ENCODE measurements at places on chromosomes 11 and 22.

DNA sequence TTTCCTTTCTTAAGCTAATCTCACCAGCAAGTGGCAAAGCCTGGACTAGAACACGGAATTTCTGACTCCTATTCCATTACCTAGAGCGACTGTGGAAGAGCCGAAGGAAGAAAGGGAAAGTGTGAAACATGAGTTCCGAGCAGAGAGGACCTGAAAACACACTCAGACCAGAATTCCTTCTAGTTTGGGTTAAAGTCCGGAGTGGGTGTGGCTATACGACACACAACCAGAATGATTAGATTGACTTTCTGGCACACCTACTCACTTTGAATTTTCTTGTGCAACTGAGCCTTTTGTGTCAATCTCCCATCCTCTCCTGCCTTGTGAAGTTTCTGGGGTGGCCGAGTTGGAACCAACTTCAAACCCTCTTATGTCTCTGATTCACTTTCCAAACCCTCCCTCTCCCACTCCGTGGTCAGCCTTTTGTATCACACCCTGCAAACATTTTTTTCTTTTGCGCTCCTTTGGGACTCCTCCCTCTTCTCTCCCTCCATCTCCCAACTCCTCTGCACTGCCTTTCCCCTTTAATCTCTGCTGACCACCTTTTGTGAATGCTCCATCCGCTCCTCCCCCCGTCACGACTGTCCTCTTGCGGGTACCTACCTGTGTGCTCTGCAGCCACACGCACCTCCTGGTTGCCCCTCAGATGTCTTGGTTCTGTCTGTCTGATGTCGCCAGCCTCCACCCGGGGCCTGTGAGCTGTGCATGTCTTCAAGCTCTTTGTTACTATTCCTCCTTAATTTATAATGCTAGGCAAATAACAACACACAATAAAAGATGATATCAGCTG lies 86.3 kb upstream of the BLID start:
- no peak for DNase-seq

DNA sequence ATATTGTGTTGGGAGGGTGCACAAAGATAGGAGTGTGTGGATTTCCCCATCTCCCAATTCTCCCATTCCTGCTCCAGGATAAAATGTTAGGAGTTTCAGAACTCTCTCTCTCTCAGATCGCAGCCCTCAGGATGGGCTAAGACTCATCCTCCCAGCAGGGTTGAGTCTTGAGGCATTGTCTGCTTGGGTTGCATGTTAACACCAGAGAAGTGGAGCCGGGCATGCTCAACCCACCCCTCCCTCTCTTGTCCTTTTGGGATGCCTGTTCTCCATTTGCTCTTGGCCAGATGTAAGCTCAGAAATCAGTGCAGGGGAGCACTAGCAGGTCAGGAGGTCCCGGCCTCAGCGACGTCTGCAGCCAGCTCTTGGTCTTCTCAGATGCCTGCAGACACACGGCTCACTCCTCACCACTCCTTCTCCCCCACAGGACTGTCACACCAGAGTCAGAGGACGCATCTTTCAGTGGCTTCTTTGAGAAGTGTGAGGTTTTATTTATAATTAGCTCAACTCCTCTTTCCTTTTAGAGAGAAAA lies 1456.5 kb downstream of the TBC1D22A start:
- DNase-seq = no peak

DNA sequence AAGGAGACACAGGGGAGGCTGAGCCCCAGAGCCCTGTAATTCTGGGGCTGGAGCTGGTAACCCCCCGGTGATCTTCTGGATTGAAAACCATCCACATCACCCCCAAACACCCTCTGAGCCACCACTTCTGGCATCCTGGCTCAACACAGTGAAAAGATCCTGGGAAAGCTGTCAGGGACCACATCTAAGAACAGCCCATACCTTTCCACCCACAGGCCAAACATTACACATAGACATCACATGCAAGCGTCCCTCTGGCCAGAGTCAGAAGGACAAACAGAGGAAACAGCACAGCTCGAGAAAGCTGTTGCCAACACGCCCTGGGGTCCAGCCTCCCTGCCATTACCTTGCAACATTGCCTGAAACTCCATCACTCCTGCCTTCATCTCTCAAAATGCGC lies 469.5 kb downstream of the SOX6 start:
- no peak for DNase-seq

DNA sequence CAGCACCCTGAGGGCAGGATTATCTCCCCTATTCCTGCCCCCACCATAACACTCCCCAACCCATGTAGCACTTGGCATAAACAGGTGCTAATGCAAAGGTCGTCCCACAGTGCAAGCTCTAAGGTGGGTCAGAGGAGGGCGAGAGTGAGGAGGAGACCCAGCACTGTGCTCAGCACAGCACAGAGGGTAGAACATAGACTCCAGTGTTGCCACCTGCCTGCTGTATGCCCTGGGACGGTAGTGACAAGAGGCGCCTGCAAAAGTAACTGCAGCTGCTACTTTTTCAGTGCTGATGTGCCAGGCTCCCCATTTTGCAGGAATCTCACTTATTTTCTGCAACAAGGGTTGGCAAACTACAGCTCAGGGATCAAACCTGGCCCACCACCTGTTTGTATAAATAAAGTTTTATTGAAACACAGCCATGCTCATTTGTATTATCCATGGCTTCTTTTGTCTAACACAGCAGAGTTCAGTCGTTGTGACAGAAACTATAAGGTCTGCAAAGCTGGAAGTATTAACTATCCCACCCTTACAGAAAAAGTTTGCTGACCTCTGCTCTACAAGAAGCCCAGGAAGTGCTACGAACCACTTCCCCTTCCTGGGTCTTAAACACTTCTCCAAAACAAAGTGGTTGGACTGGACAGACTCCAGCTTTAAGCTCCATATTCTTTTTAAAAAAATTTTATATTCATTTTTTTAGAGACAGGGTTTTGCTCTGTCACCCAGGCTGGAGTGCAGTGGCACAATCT lies 16.9 kb upstream of the CDC42BPG start:
- DNase-seq = no peak

DNA sequence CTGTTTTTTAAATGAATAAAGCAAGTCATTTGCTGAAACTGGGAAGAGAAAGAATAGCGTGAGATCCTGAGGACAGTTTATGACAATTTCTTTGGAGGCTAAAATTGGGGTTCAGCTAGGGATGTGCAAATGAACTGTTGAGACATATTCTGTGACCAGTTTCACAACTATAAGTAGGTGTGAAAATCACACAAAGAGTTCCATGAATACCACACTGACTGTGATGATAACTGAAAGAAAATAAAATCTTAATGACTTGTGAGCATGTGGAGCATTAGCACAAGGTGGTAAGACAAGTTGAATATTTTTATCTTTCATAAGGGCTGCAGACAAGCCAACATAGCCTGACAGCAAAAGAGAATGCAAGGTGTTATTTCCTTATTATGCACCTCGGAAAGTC lies 61.1 kb upstream of the PDGFD start:
- DNase-seq = no peak

DNA sequence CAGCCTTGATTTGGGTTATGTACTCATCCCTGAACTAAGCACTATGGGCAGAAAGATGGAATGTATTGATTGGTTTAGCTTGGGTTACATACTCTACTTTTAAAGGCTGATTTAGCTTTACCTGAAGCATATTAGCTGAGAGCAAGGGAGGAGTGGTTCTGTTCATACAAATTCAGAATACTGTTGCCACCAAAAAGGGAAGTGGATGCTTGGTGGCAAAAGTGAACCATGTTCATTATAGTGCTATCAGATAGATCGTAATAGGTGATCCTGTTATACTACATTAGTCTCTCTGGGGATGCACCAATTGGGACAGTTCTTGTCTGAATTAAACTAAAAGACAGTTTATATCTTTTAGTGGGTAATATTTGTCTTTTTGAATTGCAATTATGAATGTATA lies 44.5 kb upstream of the RRM1 start:
- DNase-seq = no peak

GRCh38 chr22:32880061-32880460 lies 78.6 kb downstream of the TIMP3 start:
- DNase-seq = no peak
